ENCODE measurements at places on chromosomes 5 and 9.

- DNase-seq: no peak
Measured at GRCh38 chr9:99231711-99232110, 9.6 kb downstream of the SEC61B start.

DNA sequence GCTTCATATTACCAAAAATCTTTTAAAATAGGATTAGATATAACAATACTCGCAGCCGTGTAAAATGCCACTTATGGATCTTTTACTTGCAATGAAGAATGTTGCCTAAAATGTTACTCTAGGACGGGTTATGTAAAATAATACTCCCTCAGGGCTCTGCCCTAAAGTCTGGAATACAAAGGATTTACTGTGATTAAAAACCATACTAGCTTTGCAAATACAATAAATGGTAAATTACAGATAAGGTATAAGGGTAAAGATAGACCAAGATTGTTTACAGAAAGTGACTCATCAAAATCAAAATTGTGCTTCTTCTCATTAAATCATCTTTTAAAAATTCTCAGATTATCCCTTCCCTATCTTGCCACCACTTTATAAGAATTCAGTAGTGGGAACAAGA, 163.6 kb downstream of the MEF2C start:
- no peak for DNase-seq

DNA sequence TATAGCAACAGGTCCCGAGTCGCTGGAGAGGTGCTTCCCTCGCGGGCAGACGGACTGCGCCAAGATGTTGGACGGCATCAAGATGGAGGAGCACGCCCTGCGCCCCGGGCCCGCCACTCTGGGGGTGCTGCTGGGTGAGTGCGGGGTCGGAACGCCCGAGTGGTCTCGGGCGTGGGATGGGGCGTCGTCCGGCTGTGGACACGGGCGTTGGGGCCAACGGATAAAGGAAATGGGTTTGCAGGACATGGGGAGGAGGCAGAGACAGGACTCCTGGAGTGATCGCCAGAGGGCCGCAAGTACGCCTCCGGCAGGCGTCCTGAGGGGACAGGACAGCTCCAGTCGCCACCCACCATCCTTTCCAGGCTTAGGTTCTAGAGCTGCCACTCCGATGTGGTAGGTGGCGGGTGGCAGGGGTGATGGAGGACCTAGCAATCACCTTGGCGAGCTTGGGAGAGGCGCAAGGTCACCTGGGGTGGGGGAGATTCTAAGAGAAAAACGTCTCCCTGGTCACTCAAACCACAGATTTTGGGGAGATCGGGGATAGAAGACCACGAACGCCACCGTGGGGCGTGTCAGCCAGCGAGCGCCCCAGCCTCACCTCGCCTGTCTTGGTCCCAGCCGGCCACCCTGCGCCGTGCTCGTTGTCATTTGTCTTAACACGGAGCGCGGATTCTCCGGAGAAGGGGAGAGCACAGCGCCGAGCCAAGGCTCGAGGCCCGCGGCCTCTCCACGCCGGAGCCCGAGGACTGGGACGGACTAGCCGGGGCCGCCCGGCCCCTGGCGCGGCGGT, 922 bp downstream of the LMX1B start:
- no peak for DNase-seq

DNA sequence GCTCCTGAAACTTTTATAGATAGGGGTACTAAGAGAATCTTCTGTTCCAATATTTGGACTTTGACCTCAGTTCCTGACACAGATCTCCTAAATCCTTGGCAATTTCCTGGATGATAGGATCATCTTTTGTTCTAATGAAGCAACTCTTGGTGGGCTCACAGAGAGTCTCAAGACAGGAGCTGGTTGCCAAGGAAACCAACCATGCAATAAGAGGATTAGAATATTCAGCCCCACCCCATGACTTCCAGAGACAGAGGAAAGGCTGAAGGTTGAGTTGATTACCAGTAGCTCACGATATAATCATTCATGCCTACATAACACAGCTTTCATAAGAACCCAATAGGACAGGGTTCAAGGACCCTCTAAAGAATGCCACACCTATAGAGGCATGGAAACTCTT, 2050.2 kb upstream of the CDH6 start:
- no peak for DNase-seq

DNA sequence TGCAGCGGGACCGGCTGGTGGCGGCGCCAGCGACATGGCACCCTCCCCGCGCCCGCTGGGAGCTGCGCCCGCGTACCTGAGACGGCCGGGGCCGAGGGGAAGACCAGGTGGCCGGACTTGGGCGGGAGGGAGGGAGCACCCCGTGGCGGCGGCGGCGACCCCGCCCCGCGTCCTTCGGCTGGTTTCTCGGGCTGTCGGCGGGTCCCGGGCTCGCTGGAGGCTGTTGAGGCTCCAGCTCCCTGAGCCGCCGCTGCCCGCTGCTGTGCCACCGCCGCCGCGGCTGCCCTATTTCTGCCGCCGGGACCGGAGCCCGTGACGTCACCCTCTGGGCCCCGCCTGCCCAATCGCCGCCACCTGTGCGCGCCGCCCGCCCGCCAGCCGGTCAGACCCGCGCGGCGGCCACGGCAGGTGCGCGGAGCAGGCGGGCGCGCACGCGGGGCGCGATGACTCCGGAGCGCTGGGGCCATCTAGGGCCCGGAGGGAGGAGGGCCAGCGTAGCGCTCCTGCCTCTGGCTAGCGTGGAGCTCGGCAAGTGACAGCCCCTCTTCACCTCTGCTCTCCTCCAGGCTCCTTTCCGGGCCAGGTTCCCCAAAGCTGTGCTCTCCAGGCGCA, at the start of gene FSTL4:
FSTL4 (minus strand) TSS at position 293 of the 612 bp plus-strand sequence.
- peak; percentile 84 for DNase-seq

DNA sequence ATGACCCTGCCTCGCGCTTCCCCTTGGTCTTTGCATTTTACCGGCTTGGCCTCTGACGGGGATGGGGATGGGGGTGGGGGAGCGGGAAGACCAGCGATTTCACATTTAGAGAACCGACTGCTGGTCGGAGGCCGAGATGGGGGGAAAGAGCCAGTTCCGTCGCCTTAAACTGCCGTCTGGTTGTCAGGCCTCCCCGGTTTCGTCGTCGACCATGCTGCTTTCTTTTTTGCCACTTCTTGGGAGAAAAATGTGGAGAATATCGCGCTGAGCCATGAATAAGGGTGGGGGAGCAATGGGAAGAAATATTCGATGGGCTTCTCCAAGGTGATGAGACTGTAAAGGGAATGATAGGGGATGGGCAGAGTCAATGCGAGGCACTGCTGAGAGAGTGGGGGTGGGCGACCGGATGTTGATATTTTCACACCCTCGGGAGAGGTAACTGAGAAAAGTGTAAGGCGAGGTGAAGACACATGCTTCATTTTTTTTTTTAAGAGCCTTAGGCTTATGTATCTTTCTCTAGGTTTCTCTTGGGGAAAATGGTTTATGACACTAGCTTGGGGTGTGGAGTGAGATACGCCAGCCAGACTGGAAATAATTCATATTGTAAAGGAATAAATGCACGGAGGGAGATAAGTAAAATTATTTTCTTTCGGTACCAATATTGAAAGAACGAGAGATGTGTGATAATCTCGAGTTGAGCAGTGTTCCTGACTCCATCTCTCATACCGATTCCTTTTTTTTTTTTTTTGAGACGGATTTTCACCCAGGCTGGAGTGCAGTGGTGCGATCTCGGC, 1.1 kb downstream of the KIF2A start:
- DNase-seq: peak; percentile 36

- DNase-seq: no peak
Measured at GRCh38 chr9:95143591-95144561, 173.6 kb downstream of the FANCC start.

DNA sequence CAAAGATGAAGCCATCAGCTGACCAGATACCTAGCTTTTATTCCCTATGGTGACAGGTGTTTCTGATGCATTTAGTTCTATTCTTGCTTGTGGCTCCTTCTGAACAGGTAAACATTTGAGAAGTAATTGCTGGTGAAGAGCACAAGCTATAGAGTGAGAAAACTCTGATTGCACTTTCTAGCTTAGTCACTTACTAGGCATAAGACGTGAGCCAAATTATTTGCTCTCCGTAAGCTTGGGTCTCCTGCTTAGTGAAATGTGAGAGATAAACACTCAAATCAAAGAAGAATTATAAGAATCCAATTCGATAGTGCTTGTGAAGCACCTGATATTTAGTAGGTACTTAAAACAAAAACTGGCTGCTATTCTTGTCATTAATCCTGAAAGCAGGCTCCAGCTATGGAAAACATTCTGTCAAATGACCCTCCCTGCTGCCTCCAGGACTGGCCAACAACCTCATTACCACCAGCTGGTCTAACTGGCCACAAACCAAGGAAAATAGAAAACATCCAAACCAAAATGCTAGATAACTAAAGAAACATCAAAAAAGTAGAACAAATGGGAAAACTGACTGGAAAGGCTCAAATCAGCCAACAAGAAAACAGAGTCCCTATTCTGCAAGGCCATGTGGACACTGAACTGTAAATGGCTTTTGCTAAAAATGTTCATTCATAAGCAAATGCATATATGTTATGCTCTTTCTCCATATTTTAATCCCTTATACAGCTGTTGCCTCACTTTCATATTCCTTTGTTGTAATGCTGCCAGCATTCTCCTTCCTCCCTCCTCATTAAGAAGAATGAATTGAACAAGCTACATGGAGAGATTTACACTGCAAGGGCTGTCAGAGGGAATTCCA, 616.1 kb downstream of the DTWD2 start:
- DNase-seq: peak; percentile 71

GRCh38 chr5:67806654-67807438, 408.7 kb upstream of the PIK3R1 start:
- no peak for DNase-seq

DNA sequence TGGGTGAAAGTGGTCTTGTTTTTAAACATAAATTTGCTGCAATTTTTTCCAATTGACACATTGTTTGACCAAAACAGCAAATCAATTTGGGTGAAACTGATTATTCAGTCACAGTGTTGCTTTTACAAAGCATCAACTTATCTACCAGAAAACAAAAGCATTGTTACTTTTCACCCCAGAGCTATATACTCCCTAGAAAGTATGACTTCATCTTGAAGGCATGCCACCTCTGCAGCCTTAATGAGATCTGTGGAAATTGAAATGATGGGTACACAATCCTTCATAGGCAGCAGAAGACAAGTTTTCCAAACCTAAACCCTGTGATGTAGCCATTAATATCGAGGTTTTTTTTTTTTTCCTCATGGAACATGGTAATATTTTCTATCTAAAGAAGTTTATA, 615.9 kb downstream of the CHSY3 start:
- no peak for DNase-seq

- DNase-seq: no peak
Measured at GRCh38 chr9:111232997-111233790, 96.8 kb downstream of the OR2K2 start.

GRCh38 chr5:139245637-139246339, 47.6 kb upstream of the SIL1 start:
- DNase-seq: no peak

- peak; percentile 19 for DNase-seq
Measured at GRCh38 chr5:95238560-95239325, 46.2 kb downstream of the MCTP1 start.

DNA sequence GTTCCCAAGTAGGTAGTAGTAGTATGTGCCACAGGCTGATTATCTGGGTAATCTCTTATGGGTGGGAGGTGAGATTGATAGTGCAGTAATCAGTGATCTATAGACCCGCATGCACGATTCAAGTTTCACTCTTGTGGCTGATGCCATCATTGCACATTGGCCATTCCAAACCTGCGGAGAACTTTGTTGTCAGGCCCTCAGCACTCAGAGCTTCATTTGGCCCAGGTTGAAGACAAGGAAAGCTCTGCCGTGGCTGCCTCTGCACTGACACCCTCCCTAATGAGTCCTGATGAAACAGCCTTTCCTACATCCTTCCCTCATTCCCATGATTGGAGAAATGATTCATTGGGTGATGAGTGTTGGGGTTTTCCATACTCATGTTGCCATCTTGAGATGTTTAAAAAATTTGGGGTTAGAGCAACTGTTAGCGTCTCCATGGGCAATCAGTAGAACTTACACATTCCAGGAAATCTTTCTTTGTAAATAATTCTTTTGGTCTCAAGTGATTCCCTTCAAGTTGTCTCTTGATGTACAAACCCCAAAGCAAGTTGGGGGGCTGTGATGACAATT, 22.9 kb downstream of the PROP1 start:
- no peak for DNase-seq

GRCh38 chr5:137478043-137478442, 21.1 kb downstream of the SPOCK1 start:
- no peak for DNase-seq

GRCh38 chr9:111195766-111196165, 134.3 kb downstream of the OR2K2 start:
- DNase-seq: no peak

DNA sequence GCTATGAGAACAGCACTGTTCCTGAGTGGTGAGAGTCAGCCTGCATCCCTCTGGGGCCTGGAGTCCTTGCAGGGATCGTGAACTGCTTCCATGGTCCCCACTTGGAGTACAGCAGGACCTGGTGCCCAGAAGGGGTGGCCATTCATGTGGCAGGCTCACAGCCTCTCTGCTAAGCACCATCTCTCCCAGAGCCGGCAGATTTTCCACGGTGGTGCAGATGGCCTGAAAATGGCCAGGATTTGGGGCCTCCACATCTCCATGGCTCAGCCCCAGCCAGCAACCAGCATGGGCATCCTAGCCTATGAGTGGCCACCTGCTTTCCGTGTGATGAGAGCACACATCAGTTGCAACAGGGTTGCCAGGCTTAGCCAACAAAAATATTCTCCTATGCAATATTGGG, 33.9 kb upstream of the SEMA4D start:
- DNase-seq: no peak

- no peak for DNase-seq
Measured at GRCh38 chr9:81776834-81777233, 87.5 kb upstream of the TLE1 start.

GRCh38 chr9:112786829-112787520, 36.4 kb downstream of the SNX30 start:
- no peak for DNase-seq

DNA sequence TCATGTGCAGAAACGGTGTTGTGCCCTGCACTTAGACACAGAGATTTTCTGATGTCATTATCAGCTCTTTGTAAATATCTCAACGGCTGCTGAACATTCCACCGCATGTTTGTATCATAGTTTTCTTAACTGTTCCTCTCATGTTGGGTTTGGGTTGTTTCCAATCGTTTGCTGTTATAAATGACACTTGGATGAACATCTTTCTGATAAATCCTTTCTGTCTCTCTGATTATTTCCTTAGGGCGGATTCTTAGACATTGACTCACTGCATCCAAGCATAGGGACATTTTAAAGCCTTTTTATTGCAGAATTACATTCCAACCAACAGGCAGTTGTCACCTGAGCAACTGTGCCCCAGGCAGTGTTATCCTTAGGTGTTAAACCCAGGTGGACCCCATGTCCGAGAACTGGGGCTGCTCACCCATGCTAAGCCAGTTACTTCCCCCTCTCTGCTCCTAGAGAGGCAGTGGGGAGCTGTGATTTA, 28.5 kb downstream of the COL5A1 start:
- no peak for DNase-seq

- no peak for DNase-seq
Measured at GRCh38 chr5:172361566-172362238, 78.1 kb upstream of the UBTD2 start.

All from spinal cord (tissue), 10 donors.